Activated CD4-positive, alpha-beta T cell treated with anti-CD3 and anti-CD28 coated beads for 24 hours (primary cell): ENCODE measurements at places on chromosomes 4 and X.

DNA sequence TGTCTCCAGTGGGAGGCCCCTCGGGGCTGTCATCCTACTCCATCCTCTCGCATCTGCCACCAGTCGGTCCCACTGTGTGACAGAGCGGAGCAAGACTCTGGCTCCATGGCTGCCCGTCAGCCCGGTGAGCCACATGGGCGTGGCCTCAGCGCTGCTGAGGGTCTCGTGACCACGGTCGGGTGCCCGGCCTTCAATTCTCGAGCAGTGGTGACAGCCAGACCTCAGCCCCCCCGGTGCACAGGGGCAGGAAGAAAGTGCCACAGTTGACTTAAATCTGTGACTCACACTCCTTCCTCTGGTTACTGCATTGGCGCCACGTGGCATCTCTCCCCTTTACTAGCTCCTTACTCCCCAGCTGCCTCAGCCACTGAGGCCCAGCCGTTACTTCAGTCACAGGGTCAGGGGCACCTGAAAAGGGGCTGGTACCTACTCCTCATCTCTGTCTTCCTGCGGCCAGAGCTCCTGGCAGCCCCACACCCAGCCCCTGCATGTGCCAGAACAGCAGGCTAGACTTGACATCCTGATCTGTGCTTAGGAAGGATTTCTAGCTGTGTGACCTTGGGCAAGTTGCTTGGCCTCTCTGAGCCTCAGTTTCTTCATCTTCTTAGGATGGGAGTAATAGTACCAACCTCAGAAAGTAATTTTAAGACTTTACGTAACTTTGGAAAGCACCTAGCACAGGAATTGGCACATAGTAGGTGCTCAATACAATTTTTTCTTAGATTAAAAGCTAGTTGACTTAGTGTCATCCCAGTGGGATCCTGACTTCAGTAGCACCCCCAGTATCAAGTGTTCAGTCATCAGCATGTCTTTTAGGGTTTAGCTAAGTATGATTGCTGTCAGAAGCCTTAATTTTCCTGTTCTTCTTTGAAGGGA, 66.1 kb downstream of the TNIP2 start:
- no peak for DNase-seq

DNA sequence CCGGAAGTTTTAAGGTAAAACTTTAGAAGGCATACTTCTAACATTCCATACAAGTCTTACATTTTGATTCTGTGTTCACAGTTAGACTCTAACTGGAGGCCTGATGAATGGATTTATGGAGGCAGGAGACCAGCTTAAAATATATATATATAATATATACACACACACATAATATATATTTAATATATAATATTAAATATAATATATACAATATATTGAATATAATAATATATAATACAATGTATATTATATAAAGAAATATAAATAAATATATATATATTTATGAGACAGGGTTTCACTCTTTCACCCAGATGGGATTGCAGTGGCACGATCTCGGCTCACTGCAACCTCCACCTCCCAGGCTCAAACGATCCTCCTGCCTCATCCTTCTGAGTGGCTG, 7.9 kb upstream of the CTSO start:
- no peak for DNase-seq

GRCh38 chr4:144185086-144185485, 44.6 kb upstream of the GYPA start:
- no peak for DNase-seq

- DNase-seq, result no peak
Observed at GRCh38 chrX:83416273-83416672, 91.8 kb upstream of the POU3F4 start.

DNA sequence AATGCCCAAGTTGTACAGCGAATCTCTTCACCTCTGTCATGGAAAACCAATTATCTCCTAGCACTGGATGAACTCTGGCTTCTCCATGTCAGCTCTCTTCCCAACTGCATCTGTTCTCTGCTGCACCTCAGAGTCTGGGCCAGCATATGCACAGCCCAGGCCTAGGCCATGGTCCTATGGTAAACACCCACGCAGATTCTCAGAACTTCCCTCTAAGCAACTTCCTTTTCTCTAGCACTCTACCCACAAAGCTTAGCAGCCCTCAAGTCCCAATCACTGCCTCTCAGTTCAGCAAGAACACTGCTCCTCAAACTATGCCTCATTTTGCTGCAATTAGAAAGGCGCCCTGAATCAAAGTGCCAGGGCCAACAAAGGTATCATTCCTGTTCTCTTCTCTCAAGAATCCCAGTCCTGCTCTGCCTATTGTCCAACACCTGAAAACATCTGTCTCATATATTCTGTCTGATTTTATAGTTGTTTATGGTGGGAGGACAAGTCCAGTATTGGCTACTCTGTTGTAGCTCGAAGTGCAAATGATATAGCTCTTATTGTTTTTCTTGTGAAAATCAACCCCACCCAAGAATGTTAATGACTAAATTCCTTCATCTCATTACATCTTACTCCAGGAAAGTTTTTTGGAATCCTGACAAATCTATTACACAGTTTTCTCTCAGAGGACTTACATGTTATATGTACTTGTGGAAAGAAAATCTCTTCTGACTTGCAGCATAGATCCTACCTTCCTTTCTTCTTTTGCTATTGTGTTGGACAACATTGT, 85.4 kb downstream of the DCHS2 start:
- no peak for DNase-seq

- DNase-seq, result no peak
Observed at GRCh38 chr4:114378305-114378903, 220.2 kb upstream of the UGT8 start.

- DNase-seq, result no peak
Observed at GRCh38 chrX:112798736-112799135, 41.9 kb downstream of the AMOT start.

GRCh38 chr4:147123146-147123545, 177.5 kb upstream of the TTC29 start:
- no peak for DNase-seq

GRCh38 chr4:186392017-186392416, 126.0 kb downstream of the F11 start:
- DNase-seq, result no peak

DNA sequence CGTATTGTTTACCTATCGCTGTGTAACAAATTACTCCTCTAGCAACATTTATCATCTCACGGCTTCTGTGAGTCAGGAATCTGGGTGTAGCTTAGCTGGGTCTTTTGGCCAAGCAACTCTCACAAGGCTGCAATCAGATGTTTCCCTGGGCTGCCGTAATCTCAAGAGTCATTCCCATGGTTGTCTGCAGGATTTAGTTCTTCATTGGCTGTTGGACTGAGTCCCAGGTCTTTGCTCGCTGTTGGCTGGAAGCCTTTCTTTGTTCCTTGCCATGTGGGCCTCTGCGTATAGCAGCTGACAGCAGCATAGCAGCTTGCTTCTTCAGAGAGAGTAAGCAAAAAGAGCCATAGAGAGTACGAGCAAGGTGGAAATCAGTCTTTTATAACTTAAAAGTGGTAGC, 16.8 kb downstream of the POLR2B start:
- no peak for DNase-seq

DNA sequence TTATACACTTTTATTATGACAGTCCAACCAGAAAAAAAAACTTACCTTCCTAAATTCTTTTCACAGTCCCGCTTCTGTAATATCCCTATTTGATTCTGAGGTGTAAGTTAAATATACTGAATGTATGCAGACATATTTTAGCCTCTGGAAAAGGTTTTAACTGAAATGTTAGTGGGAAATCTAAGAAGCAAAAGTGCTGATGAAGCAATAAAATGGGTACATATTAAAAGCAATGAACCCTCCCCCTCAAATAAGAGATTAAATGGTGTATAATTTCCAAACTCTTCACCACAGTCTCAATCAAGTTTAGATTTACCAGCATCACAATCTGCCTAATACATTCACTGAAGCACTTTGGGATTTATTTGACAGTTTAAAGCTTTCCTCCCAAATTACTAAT, 688.3 kb upstream of the DIAPH2 start:
- DNase-seq, result no peak

DNA sequence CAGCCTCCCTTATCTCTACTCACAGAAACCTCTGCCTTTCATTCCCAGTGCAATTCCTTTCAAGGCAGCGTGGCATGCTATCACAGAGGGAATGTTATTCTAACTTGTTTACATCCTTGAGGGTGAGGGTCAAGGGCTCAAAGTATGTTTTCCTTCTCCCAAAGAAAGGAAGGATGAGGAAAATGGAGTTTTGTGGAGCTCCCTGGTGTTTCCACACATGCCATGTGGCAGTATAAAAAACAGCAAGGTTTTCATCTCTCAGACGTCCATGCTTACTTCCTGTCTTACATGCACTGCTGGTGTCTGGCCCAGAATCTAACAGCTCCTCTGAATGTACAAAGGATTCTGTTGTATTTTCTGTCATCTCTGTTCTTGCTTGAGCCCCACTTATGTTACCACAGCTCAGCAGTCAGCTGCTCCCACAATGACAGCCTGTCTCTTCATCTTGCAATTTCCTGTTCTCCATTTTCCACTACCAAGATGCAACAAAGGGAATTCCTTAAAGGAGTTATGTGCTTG, 128.0 kb downstream of the SNCA start:
- no peak for DNase-seq

GRCh38 chr4:183797011-183797444, 108.1 kb upstream of the STOX2 start:
- DNase-seq, result no peak

DNA sequence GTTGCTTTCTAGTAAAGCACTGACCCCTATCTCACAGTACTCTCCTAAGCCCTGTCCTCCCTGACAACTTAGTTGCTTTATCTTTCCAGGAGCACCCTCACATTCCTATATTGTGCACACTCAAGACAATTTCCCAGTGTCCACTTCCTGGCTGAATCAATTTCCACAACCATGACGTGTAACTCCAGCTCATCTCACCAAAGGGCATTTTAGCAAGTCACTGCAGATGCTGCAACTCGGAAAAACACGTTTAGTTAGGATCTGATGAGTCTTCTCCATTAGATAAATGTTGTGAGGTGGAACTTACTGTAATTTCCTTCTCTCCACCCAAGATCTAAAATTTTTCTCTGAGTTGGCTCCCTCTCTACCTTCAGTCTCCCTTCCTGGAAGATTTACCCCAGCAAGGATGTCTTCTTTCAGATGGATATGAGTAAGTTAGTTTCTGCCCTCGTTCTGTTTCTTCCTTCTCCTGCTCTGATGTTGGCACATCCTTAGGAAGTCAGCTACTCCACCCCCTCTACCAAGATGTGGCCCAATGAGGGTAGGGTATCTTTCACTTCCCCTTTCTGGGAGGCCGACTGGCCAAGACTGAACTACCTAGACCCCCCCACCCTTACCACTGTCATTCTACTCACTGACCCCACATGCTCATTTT, 28.8 kb upstream of the IL13RA1 start:
- no peak for DNase-seq

DNA sequence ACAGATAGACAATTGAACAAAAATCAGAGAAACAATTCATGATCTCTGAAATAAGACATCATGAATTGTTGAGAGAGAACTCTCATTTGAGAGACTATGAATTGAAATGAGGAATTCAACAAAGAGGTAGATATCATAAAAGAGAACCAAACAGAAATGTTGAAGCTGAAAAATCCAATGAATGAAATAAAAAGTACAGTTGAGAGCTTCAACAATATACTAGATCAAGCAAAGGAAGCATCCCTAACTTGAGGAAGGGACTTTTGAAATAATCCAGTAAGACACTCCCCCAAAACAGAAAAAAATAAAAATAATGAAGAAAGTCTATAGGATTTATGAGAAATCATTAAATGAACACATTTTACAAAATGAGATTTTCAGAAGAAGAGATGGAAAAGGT, 310.0 kb upstream of the PCDH10 start:
- no peak for DNase-seq

DNA sequence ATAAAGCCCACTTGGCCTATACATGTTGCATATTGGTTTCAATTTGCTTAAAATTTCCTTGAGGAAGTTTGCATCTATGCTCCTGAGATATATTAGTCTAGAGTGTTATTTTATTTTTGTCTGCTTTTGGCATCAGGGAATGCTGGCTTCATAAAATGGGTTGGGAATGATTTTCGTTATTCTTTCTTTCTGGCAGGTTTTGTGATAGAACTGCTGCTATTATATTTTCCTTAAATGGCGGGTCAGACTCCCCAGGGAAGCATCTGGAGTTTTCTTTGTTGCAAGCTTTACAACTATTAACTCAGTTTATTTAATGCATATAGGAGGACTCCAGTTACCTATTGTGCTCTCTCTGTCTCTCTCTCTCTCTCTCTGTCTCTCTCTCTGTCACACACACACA, 82.0 kb upstream of the WDR17 start:
- DNase-seq, result no peak

DNA sequence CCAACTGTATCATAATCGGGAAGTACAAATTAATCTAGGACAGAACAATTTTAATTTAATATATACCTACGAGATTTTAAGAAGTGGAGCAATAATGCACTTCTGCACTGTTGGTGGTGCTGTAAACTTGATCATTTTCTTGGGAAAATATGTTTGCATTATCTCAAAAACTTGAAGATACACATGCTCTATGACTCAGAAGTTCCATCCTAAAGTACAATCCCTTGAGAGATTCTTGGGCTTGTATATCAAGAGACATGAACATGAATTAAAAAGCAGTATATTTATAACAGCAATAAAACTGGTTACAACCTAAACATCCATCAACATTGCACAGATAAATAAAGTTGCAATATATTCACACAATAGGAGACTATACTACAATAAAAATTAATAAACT, 168.8 kb downstream of the CLCN4 start:
- no peak for DNase-seq

DNA sequence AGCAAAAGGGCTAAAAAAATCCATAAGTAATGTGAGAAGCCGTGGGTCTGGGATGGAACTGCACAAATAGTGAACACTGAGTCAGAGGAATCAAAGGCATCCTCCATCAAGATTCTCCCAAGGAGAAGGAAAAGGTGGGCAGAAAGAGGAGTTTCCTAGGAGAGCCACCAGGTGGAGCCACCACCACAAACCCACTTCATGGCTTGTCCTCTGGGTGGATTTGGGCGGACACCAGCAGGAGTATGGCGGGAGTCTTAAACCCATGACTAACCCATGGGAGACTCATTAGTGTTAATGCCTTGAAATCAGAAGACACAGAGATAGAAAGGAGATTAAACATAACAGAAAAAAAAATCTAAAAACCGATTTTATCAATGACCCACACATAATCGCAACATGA, 147.7 kb downstream of the SH3KBP1 start:
- no peak for DNase-seq

DNA sequence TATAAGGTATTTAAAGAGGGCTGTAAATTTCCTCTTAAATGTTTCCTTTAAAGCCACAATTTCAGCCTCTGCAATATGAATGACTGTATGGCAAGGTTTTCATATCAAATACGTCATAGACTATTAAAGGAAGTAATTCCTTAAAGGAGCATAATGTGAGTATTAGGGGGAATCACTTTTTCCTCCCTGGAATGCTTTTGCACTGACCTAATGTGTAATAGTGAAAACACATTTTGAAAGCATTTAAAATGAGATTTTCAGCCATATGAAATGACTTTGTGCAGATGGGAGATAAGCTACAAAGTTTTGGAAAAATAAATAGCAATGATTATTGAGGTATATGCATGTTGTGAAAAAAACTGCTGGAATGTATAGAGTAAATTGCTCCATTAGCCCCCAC, 17.6 kb downstream of the SLIT2 start:
- no peak for DNase-seq
